ENCODE measurements at places on chromosomes 12 and 14. TPM values are rescaled to one million over a fixed set of nuclear protein-coding genes. Genes with fewer than 3 reads are reported as not detected.

SERPINA3 gene
- total RNA-seq, result 106 TPM

CD163 gene
- total RNA-seq, result 74.3 TPM

DNA sequence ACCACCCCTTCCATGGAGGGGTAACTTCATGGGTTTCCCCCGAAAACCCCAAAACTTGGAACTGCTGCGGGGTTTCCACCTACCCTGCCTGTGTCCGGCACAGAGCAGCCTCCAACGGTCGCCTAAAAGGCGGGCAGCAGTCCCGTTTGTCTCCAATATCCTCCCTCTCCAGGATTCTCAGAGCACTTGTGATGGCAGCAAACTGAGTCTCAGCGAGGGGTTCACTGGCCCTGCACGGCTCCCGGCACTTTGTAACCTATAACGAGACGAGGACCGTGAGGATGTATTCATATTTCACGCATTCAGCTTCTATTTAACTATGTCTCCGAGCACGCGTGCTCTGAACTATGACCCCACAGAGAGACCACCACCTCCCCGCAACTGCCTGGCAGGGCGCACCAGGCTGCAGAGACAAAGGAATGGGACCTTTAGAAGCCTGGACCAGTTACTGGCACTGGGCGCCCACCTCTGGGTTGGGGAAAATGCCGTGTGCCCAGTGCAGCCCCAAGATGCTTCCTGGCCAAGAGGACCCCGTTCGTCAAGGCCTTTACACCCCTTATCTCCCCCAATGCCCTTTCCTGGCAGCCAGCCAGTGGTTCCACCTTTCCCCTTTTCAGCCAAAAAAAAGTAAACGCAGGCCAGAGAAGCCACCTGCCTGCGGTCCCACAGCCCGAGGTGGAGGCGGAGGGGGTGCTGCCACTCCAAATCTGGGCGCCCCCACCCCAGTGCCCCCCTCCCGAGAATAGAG is 173.1 kb upstream of the RTL1 start:
- peak; percentile 36 for DNase-seq

GRCh38 chr12:83660727-83661358 is 974.1 kb downstream of the TMTC2 start:
- DNase-seq, result no peak

DNA sequence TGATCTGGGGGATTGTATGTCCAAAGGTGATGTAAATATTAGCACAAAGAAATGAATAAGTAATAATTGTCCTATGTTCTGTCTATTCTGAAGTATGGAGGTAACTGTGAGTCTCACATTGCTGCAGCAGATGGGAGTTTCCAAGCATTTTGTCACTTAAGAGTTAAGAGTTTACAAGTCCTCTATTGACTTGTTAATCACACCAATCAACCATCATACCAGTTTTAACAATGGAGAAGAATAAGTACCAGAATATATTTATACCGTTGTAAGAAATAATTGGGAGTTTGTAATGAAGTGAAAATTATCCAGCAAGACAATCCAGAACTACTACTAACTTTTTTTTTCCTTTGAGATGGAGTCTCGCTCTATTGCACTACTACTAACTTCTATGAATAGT is 139.1 kb downstream of the MDGA2 start:
- no peak for DNase-seq

DNA sequence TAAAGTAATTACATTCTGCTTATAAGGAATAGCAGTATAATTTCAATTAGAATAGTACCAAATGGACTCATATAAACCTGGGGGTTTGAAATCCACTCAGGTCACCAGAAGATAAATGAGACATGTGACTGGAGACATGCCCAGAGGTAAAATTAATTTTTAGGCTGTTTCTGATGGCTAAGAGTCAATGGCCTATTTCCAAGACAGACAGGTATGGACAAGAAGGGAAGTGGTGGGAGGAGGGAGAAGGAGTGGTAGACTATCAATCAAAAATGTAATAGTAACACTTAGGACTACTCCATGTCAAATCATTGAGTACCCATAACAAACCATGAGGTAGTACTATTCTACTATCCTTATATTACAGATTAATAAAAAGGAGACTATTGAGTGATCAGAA is 544.0 kb downstream of the GALC start:
- DNase-seq, result no peak

- no peak for DNase-seq
Observed at GRCh38 chr12:52266514-52266913, 7.9 kb upstream of the KRT86 start.

GRCh38 chr14:63454436-63454835 is 88.7 kb downstream of the PPP2R5E start:
- no peak for DNase-seq

DNA sequence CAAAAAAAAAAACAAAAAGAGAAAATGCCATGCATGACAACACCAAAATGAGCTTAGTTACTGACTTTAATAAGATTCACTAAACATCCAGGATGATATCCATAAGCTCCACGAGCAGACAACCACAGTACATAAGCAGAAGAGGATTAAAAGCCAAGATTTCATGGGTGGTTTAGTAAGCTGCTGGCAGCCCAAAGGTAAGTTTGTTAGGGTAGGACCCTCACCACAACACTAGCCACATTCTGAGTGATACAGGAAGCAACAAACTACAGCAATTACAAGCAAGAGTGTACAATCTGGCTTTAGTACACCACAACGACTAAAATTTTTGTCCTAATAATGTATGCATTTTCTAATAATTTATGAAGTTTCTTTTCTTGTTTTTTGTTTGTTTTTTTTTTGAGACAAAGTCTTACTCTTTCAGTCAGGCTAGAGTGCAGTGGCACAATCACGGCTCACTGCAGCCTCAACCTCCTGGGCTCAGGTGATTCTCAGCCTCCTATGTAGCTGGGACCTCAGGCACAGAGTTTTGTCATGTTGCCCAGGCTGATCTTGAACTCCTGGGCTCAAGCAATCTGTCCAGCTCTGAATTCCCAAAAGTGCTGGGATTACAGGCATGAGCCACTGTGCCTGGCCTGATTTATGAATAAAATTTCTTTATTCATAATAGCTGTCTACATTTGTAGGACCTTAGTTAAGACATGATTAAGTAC is 221.4 kb downstream of the MED13L start:
- no peak for DNase-seq

GRCh38 chr14:66231820-66232219 is 254.4 kb upstream of the CCDC196 start:
- no peak for DNase-seq

DNA sequence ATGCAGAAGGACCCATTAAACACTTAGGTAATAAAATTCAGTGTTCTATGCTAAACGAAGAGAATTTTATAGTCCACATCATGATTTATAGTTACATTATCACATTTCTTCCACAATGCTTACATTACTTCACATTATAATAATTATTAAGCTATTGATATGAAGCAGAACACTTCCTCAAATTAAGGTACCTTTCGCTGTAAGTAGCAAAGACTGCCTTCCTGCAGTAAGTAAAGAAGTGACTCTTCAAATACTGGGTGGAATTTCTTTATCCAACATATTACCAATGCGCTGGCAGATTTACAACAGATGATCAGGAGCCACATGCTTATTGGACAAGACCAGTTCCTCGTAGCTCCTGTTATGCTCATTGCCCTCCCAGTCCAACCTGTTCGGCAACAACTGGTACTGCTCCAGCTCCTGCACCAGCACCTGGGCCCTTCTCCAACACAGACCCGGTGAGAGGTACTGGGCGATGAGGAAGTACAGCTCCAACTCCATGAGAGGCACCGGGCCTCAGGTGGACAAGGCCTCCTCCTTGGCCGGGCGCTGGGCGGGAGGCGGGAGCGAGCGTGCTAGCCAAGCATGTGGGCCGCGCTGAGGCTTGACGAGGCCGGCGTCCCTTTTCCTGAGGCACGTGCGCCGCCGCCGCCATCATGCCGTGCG is 210.7 kb upstream of the ATP2B1 start:
- DNase-seq, result peak; percentile 86
